IPS DF 6.9 (cell line): ENCODE measurements at places on chromosomes 12 and 14.

DNA sequence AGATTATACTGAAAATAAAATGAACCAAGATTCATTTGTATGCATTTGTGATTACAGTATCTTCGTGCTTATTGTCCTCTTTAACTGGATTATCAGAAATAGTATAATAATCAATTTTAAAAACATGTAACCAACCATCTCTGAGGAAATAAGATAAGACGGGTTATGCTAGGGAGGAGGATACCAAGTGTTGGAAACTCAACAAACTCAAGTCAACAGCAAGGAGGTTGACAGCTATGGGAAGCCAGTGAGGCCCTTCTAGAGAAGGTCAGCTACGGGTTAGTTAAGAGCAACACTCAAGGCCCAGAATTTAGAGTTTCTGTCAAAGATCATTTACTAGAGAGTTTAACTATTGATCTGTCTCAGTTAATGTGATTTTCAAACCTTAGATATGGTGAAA, 137.2 kb downstream of the PDZRN4 start:
- DNase-seq = no peak

GRCh38 chr12:60689137-60689536, 1093.3 kb downstream of the SLC16A7 start:
- peak; percentile 7 for DNase-seq

- DNase-seq = no peak
Observed at GRCh38 chr12:6542209-6543009, 8.1 kb downstream of the GAPDH start.

GRCh38 chr12:131543040-131543439, 167.8 kb upstream of the SFSWAP start:
- DNase-seq = no peak

- no peak for DNase-seq
Observed at GRCh38 chr12:124716208-124717130, 147.2 kb downstream of the SCARB1 start.

GRCh38 chr12:95463050-95463449, 10.9 kb upstream of the METAP2 start:
- no peak for DNase-seq

DNA sequence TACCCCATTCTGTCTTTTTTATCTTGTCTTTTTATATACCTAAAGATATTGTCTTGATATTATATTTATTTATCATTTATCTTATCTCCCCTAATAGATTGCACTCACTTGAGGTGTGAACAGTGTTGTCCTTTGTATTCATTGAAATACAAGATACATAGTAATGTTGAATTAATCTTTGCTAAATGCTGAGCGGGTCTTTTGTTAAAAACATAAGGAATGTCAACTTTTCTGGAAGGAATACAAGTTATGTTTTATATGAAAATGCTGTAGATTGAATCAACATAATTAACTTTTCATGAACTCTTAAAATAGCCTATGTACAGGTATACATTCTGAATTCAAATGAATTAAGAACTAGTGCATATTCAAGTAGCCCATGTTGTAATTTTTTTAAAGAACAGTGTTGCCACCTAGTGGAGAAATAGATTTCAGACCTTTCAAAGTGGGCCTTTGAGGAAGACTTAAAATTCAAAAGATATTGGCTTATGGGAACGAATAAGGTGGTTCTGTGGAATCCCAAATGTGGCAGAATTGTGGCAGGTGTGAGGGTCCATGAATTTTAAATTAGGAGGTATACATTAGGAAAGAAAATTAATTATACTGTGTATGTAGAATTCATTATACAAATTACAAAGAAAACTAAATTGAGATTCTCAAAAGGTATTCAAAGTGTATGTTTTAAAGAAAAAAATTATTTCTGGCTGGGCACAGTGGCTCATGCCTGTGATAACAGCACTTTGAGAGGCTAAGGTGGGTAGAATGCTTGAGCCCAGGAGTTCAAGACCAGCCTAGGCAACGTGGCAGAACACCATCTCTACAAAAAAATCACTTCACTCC, 19.1 kb downstream of the BBOF1 start:
- DNase-seq = no peak

- DNase-seq = no peak
Observed at GRCh38 chr14:67512463-67513310, 20.4 kb upstream of the PLEKHH1 start.

- no peak for DNase-seq
Observed at GRCh38 chr12:3542156-3542555, 51.2 kb downstream of the PRMT8 start.

DNA sequence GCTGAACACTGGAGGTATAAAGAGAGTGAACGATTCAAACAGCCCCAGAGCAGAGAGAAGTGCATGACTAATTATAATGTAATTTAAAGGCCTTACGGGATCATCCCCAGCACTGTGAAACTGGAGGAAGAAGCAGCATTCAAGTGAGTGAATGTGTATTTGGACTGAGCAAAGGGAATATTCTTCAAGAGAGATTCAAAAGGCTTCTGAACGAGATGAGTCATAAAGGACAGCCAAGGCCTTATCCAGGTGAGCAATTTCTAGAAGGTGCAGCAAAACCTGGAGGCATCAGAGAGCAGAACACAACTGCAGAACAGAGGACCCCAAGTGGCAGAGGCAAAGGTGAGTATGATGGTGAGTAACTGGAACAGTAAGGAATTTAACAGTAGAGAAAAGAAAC, 127.2 kb downstream of the BCAT1 start:
- DNase-seq = no peak

DNA sequence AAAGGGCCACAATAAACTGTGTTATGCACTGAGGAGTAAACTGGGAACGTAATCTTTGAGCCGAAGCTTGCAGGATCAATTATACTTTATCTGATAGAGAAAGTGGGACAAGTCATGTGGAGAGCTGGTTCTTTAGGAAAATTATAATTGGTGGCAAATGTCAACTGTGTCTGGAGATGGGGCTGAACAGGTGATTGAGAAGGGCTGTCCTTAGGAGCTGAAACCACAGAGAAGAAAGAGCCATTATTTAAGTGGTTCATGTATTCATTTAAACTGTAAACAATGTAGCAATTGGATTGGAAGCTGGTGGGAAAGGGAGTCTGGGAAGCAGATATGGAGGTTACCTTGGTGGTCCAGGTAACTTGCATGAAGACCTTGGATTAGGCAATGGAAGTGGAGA, 193.1 kb downstream of the NPAS3 start:
- DNase-seq = no peak

GRCh38 chr12:54940727-54941315, 43.7 kb downstream of the TESPA1 start:
- no peak for DNase-seq
